ENCODE measurements at places on chromosomes 12 and 14.

DNA sequence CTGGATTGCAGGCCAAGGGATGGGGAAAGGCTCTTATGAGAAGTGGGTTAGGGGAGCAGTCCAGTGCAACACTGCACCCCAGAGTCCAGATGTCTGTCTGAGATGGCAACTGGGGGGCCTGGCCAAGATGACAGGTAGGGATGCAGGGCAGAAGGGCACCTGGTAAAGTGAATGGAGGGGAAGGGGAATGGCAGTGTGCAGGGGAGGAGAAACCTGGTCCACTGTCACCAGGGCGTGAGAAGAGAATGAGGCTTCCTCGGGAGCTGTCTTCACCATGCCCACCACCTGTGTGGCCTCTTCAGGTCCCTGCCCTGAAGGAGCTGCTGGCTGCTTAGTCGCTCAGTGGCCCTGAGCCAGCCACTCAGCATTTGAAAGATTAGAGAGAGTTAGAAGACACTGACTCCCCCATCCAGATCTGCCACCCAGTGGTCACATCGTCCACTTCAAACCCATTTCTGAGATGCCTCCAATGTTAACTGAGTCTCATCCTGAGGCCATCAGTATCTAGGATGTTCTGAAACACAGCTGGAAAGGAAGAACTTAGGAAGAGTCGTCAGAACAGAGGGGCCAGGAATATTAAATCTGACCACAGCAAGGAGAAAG, 57.3 kb downstream of the PLEKHG3 start:
- no peak for DNase-seq

GRCh38 chr14:58639842-58640484, 2.2 kb downstream of the DACT1 start:
- no peak for DNase-seq

GRCh38 chr12:121087467-121088194, 45.0 kb upstream of the P2RX7 start:
- DNase-seq: no peak

DNA sequence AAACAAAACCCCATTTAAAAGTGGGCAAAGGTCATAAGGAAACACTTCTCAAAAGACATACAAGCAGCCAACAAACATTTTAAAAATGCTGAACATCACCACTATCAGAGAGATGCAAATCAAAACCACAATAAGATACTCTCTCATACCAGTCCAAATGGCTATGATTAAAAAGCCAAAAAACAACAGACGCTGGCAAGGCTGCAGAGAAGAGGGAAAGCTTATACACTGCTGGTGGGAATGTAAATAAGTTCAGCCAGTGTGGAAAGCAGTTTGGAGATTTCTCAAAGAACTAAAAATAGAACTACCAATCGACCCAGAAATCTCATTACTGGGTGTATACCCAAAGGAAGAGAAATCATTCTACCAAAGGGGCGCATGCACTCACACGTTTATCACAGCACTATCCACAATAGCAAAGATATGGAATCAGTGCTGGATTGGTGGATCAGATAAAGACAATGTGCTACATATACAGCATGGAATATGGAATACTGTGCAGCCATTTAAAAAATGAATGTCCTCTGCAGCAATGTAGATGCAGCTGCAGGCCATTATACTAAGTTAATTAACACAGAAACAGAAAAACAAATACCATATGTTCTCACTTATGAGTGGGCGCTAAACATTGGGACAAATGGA, 102.1 kb upstream of the DAAM1 start:
- DNase-seq: no peak

DNA sequence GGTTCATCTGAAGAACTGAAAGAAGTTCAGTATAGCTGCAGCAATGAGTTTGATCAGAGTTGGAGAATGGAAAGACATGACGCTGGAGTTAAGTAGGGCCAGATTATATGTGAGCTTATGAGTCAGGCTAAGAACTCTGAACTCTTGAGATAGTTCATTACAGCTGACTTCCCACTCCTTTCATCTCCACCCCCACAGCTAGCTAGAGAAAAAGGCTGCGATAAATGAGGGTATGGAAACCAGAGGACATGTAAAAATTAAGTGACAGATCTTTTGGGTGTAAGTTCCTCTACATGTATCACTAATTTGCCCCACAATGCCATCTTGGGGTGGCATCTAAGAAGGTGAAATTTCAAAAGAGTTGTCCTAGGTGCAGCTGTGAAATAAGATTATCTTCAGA, 28.6 kb downstream of the PYM1 start:
- peak; percentile 44 for DNase-seq

DNA sequence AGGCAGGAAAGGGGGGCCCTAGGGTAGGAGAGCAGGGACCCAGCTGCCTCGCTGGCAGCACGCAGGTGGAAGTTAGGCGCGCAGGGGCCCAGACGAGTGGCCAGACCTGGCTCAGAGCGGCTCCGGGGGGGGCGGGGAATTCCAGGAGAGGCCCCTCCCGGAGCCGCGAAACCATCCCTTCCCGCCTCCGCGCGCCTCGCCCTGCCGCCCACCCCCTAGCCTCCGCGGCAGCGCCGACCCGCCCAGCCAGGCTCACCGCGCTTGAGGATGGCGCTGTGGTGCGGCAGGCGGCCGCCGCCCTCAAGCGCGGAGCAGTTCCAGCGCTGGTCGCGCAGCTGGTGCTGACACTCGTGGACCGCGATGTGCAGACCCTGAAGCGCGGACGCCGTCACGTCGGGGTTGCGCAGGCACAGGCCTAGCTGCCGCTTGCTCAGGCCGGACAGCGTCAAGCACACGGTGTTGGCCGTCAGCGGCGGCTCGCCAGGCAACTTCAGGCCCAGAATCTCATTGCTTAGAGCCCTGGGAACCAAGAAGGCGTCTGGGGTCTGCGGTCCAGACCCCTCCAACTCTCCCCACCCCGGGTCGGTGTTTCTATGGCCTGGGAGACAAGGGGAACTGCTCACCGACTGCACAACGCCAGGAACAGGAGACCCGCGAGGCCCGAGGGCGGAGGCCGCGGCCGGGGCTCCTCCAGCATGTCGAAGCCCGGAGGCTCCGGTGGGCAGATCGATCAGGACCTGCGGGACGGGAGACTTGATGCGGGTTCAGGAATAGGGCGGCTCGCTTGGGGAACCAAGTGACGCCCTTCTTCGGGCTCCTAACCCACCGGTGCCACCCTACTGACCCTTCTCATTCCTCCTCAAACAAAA, 1.5 kb downstream of the WNT10B start:
- DNase-seq: peak; percentile 52

DNA sequence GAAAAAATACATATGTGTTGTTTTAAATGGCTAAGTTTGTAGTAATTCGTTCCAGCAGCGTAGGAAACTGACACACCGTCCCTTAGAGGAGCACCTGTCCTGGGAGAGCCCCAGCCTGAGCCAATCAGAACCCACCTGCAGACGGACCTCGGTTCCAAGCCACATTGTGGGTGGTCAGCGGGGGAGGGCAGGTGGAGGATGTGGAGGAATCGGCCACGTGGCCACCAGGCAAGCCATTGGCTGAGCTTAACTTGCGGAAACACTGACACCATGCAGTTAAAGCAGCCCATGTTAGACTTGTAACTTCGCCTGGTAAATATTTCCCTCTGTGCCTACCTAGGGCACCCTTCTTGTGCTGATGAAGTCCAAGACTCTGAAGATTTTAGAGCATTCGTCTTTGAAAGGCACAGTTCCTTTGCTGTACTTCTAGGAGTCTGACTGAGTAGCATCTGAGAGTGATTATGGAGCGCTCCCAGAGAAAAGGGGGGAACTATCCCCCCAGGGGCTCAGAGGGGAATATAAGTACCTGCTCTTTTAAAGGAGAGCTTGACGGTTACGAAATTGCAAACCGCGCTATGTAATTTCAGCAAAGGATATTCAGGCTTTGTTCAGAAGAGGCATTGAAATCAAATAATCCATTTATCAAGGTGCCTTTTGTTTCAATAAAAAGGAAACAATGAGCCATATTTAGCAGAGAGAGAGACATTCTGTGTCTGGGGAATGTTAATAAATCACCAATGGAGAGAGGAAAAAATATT, 135.7 kb downstream of the TMEM132C start:
- no peak for DNase-seq

DNA sequence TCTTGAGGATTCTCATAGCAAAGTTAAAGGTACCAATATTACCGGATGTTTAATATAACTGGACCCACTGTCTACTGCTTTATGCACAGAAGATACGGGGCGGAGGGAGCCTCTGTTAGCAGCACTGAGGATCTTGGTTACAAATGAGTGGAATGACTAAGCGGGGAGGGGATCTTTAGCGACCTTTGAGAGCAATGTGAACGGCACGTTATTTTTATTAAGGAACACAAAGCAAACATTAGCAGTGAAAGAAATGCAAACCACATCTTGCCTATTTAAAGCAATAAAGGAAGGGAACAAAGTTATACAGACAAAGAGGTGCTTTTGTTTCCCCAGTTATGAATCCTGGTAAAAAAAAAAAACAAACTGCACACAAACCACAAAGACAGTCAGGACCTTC, 27.1 kb upstream of the PRMT8 start:
- DNase-seq: no peak

GRCh38 chr14:88316521-88316920, 6.5 kb downstream of the KCNK10 start:
- DNase-seq: no peak

GRCh38 chr14:102086972-102087761, at the start of gene HSP90AA1:
TSS of gene HSP90AA1 (minus strand) at chr14:102087044. CDS start at chr14:102086378, 666 bp downstream.
- DNase-seq: peak; percentile 97

GRCh38 chr12:127803545-127803944, 463.4 kb upstream of the TMEM132C start:
- no peak for DNase-seq

DNA sequence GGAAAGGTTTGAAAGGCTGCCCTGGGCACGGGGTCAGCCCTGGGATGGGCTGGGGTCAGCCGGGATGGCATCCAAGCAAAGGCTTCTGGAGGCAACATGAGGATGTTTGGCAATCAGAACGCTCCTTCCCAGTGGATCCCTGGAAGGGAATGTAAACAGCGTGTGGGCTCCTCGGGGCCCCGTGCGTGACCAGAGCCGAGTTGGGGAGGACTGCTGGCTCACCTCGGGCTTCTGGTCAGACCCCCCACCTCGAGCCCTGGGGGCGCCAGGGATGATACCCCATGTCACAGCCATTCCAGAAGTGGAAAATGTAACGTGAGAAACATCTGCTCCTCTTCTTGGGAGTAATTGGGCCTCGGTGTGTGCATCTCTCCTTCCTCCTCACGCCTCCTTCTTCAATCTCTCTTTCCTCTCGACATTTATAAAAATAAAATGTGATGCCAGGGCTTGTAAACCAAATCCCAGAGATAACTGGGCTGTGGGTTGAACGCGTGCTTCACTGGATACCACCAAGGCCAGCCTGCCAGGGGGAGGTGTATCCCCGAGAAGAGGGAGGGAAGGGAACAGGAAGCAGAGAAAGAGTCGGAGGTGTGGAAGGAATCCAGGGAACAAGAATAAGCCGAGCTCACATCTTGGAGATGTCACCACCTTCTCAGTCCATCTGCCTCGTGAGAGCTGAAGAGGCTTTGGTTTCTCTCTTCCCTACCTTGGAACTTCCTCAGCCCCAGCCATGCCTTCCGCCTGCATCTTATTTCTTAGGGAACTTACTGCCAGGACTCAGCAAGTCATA, 144.8 kb downstream of the NUAK1 start:
- no peak for DNase-seq

GRCh38 chr14:51732494-51733112, 80.9 kb downstream of the FRMD6 start:
- no peak for DNase-seq

DNA sequence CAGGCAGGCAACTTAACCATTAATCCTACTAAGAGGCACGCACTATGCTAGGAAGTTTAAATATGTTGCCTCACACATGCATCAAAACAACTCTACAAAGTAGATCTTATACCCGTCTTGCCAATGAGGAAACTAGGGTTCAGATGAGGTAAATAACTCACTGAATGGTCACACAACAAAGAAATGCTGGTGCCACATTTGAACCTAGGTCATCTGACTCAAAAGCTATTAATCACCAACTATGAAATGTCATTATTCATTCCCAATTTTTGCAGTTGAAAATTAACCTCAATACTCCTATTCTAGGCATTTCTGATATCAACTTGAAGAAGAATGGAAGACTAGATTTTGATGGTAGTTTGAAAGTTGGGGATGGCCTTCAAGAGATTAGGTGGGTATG, 2.8 kb upstream of the PYROXD1 start:
- no peak for DNase-seq
